ENCODE measurements at places on chromosomes 16 and 17.

DNA sequence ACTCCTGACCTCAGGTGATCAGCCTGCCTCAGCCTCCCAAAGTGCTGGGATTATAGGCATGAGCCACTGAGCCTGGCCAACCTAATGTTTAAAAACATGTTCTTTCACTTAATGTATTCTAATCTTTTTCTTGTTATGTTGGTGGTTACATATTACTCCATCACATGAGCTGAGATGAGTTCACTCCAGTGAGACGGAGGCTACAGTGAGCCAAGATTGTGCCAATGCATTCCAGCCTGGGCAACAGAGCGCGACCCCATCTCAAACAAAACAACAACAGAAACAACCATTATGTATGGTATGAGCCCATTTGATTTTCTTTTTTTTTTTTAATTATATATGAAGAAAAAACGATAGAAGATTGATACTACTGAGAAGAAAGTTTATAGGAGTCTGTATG lies 39.6 kb downstream of the SLC39A11 start:
- DNase-seq, result no peak

DNA sequence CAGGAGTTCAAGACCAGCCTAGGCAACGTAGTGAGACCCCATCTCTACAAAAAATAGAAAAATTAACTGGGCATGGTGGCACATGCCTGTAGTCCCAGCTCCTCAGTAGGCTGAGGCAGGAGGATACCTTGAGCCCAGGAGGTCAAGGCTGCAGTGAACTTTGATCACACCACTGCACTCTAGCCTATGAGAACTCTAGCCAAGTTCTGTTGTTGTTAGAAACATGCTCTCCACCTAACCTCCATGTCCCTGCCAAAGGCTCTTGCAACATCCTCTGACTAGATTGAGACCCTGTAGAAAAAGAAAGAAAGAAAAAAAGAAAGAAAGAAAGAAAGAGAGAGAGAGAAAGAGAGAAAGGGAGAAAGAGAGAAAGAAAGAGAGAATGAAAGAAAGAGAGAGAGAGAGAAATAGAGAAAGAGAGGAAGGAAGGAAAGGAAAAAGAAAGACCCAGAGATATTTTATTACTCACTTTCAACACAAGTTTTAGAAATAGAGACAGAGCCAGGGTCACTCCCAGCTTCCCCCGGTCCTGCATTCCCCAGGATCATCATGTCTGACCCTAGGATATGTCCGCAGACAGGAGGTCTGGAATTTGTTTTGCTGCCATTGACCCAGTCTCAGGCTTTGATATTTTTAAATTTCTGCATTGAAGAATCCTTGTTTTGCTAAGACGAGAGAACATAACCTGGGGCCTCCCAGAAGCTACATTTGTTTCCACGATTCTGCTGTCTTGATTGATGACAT lies 376.5 kb upstream of the CDH5 start:
- DNase-seq, result no peak

- no peak for DNase-seq
These were observed 6.6 kb downstream of the PTX4 start for GRCh38 chr16:1481906-1482835.

- DNase-seq, result no peak
These were observed 77.0 kb downstream of the NTN1 start for GRCh38 chr17:9098242-9098825.

GRCh38 chr17:13131225-13131624 lies 113.4 kb upstream of the ELAC2 start:
- no peak for DNase-seq

DNA sequence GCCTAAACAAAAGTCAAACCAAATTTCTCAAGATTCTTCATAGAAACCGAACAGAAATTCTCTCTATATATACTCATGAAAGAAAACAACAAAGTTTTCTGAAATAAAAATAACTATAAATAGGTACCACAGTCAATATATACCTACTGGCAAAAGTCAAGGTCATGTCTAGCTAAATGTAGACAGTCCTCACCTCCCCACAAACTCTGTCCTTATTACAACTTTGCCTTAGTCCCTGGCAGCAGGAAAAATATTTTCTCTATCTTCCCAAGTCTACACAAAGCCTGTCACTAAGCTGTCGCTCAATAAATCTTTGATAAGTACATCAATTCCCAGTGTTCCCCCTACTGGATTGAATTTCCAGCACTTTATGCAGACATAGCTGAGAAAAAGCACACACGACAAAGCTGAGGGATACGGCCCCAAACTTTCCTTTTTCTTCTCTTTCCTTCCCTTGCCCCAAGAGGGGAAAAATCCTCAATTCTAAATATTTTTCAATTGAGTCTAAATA lies 2.7 kb downstream of the CFAP20 start:
- no peak for DNase-seq

GRCh38 chr16:31092330-31092729 lies 2.3 kb downstream of the VKORC1 start:
- DNase-seq, result no peak

DNA sequence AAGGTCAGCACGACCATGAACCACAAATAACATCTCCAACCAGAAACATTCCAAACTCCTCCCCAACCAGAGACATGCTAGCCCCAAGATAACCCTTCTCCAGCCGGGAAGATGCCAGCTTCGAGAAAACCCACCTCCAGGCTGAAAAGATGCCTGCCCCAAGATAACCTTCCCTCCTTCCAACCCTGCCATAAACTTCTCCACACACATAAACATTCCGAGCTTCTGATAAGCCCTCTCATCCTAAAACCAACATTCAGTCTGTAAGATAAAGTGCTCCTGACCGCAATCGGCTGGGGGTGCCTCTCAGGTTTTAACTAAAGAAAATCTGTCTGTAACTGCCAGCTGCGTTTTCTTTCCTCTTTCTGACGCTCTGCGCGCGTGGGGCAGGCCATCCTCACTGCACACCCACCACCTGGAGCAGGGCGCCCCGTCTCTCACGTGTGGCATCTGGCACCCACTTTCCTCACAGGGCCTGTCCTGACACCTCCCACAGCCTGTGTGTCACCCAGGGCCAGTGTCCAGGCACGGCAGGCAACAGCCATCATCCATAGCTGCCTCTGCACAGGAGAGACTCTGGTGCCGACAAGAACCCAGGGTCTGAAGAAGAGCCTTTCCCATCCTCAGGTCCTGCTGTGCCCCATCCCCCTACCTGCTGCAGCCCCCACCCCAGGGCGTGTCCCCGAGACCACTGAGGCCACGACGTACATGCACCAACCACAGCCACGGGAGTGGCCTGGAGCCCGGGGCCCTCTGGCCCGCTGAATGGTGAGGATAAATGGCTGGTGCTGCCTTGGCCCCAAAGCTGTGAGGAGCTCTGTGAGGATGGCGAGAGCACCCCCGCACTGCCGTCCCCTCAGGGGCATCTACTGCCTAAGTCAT lies 3.7 kb downstream of the TEPSIN start:
- no peak for DNase-seq

DNA sequence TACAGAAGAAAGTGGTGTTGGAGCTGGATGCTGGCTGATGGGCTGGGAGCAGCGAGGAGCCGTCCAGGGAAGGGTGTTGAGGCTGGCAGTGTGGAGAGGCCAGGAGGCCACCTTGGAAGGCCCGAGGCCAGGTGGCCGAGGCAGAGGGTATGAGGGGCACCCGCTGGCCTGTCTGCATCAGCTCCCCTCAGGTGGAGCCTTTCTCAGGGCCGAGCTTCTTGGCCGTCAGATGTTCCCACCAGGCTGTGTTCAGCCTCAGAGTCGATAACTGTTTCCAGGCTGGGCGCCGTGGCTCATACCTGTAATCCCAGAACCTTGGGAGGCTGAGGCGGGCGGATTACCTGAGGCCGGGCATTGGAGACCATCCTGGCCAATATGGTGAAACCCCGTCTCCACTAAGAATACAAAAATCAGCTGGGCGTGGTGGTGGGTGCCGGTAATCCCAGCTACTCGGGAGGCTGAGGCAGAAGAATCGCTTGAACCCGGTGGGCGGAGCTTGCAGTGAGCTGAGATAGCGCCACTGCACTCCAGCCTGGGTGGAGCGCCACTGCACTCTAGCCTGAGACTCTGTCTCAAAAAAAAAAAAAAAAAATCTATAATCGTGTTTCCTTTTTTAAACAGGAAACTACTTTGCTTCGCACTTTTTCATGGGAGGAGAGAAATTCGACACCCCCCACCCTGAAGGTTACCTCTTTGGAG lies 25.3 kb downstream of the MGRN1 start:
- DNase-seq, result no peak

GRCh38 chr16:60771138-60771537 lies 1265.1 kb downstream of the CDH8 start:
- DNase-seq, result no peak

GRCh38 chr17:82881900-82882714 lies 42.3 kb upstream of the ZNF750 start:
- no peak for DNase-seq

- no peak for DNase-seq
These were observed 24.2 kb downstream of the MAP3K3 start for GRCh38 chr17:63646488-63646806.

DNA sequence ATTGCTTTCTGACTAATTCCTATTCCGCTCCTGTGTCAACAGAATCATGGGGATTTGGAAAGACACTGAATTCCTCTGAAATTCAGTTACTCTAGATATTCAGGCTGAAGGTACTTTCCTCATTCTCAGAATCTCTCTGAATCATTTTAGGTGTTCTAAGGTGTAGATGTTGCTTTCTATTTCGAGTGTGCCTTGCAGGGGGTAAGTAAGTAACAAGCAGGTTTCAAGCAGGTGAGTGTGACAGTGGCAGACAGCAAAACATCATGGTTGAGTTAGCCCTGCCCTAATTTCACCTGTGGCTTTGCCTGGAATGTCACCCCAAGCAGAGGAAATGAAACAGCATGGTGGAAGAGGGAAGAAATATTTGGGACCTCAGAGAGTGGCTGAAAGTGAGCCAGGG lies 75.1 kb downstream of the SHISA9 start:
- no peak for DNase-seq

- DNase-seq, result peak; percentile 95
These were observed 65.6 kb downstream of the PDPK1 start for GRCh38 chr16:2603165-2604015.

DNA sequence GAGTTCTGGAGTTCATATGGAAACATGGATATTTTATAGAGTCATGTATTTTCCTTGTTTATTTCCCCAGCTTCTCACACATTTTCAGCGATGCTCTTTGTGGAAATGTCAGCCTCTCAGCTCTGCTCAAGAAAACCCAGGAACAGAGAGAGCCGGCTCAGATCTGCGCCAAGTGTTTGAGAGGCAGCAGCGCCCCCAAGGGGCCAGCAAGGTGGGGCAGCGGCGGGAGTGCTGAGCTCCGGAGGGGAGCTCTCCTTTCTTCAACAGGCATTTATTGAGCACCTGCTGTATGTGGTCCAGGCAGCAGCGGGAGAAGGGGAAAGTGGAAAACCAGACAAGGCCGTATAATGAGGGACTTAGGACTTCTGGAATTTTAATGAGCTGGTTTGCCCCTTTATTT lies 421.1 kb upstream of the C16orf82 start:
- DNase-seq, result peak; percentile 47

DNA sequence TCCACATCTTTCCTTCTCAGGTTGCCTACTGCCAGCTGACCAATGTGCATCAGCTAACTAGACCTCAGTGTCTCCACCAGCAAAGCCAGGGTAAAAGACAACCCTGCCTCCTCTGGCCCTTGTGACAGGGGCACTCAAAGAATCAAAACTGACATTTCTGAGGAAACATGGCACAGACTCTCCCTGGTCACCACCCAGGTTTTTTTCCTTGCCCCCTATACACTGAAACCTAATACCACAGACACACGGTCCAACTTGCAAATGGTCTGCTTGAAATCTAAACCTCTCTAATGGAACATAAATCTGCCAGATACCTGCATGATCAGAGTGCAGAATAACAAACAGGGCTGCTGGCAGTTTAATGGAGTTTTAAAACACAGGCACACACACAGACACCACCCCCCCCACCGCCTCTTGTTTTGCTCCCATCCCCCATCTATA lies 19.5 kb upstream of the CORO6 start:
- DNase-seq, result no peak

GRCh38 chr16:57574086-57574485 lies 31.6 kb downstream of the ADGRG5 start:
- DNase-seq, result no peak

DNA sequence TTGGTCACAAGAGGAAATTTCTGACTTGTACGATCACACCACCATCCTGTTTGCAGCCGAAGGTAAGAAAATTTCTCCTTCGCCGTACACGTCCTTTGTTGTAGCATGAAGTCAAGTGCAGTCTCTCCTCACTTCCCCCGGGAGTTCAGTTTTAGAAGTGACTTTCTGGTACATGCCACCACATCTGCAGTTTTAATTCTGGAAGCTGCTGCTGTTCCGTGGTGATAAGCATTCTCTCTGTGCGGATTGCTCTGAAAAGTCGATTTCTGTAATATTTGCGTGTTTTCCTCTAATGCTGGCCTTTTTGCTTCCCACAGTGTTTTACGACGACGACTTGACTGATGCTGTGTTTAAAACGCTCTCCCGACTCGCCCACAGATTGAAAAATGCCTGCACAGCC lies 20.6 kb downstream of the METTL22 start:
- no peak for DNase-seq

DNA sequence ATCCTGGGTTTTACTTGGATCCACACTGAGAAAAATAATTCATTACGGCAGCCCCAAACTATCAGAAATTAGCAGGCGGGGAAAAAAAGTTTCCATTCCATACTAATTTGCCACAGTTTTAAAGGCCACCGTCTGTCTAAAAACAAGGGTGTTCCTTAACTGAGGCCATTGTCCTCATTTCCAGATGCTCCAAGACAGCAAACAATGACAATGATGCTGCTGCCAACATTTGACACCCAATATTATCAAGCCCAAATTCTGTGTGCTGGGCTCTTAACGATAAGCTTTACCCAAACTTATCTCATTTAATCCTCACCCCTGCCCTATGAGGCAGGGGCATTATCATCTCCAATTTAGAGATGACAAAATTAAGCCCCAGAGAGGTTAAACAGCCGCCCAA lies 26.3 kb downstream of the CUEDC1 start:
- no peak for DNase-seq

- peak; percentile 16 for DNase-seq
These were observed 47.9 kb downstream of the WDR59 start for GRCh38 chr16:74936902-74937560.

GRCh38 chr16:19765860-19766553 lies 47.9 kb downstream of the IQCK start:
- no peak for DNase-seq

Measured in activated CD4-positive, alpha-beta T cell treated with anti-CD3 and anti-CD28 coated beads, Interleukin-2, amount 50 U/mL, for 48 hours (primary cell).